ENCODE measurements at places on chromosomes 7 and 10.

DNA sequence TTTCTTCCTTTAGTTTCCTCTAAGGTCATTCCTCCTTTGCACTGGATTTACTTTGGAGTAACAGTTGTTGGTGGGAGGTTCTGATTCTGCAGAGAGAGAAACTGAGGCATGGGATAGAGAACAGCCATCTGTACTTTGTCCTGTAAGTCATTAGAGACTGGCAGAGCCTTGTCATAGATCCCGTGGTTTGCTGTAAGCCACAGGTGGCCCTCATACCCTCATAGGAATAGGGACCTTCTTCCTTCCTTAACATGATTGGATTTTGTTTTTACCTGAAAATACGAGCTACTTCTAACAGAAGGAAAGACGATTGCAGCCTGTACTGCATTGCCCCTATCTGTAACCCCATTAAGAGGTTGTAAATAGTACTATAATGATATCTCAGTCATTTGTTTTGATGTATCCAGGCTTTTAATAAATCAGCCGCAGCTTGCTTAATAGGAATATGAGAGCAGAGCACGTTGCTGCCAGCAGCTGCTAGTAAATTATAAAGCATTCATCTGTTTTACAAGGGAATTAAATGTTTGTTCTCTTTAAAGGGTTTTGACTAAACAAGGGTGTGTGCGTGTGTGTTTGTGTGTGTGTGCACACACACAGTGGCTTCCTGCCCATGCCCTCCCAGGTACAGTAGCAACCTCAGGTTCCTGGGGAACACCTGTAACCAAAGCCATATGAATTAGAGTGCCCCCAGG lies 249.8 kb downstream of the AUTS2 start:
- no peak for DNase-seq

GRCh38 chr10:35359056-35359455 lies 22.7 kb downstream of the CCNY start:
- no peak for DNase-seq

GRCh38 chr10:78063236-78063635 lies 29.6 kb downstream of the RPS24 start:
- DNase-seq, result no peak

DNA sequence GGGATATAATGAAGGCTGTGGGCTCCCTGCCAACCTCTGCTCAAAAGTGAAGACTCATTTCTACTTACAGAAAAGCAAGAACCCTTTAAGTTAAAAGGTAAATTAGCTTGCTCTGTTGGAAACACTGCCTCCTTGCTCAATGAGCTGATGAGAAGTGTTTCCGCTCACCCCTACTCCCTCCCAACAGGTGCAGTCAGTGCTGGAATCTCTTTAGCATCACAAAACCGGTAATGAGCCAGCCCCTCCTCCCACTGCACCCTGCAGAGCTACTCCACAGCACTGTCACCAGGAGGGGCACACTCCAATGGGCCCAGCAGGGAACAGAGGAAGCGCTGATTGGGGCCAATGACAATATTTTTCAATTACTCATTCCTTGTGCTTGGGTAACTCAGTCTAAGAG lies 262.5 kb downstream of the TCERG1L start:
- DNase-seq, result no peak

DNA sequence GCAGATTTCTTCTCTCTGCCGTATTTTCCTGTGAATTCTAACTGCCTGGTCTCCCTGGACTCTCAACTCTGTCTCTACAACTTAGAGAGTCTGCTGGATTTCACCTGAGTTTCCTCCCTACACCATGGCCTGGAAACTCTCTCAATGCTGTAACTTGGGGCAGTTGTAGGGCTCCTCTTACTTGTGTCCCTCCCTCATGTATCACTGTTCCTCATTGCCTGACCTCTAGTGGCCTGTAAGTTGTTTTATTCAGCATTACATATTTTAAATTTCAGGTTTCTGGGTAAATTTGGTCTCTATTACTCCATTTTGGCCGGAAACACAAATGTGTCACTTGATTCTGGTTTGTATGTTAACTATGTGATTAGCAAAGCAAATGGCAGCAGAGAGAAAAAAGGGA lies 70.9 kb downstream of the DYNC1I1 start:
- no peak for DNase-seq

DNA sequence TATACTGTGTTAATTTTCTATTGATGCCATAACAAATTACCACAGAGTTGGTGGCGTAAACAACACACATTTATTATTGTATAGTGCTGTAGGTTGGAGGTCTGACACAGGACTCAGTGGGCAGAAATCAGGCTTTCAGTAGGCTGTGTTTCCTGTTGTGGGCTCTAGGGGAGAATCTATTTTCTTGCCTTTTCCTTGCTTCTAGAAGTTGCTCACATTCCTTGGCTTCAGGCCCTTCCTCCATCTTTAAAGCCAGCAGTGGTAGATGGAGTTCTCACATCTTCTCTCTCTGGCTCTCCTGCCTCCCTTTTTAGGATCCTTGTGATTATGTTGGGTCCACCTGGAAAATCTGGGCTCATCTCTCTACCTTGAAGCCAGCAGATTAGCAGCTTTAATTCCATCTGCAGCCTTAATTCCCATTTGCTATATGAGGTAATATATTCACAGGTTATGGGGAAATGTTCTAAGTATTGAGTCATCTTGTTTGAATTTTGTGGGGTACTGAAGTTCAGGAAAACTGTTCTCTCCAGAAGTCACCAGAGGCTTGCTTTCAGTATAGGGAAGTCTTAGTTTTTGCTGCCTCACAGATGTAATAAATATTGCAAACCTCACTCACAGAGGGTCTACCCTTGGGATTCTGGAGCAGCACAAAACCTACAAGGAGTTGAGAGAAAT lies 38.9 kb downstream of the CCNY start:
- DNase-seq, result peak; percentile 14

DNA sequence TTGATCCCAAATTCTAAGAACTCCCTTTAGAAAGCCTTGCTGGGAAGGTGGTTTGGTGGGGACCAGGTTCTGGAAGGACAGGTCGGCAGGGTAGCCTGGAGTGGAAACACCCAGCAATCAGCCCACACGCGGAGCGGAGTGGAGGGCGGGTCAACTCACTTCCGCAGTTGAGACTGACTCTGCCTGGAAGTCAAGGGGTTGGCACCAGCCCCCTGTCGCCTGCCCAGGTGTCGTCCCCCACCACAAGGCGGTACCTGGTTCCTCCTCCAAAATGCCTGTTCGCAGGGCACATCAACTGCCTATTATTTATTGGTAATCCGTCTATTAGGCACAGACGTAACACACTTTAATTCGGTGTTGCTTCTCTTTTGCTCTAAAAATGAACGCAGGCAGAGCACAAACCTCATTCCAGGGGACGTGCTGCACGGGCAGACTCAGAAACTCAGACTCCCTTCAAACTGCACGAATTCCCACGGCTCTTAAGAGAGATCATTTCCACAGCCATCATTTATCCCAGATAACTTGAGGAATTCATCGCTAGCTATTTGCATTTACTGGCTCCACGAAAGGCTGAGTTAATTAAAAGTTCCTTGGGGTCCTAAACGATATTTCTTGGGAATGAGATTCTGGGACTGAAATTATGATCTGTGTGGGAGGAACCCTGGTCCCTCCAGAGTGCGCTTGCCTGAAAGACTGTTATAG lies 248.2 kb upstream of the PPP2R2D start:
- DNase-seq, result no peak

GRCh38 chr10:53003094-53003493 lies 230.5 kb upstream of the MBL2 start:
- DNase-seq, result peak; percentile 29

DNA sequence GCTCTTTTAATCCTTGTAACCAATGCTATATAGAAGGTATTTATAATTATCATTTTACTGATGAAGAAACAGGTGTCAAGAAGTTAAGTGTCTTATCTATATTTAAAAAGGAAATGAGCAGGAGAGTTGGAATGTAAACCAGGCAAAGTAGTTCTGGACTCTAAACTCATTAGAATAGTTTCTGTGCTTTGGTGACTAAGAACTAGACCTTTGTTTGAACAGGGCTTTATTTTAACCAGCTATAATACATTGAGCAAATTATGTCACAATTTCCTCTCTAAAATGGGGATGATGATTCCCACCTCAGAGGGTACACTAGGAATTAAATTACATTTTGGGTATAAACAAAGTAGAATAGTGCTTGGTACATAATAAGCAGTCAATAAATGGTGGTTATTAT lies 236.0 kb downstream of the MAGI2 start:
- peak; percentile 37 for DNase-seq

DNA sequence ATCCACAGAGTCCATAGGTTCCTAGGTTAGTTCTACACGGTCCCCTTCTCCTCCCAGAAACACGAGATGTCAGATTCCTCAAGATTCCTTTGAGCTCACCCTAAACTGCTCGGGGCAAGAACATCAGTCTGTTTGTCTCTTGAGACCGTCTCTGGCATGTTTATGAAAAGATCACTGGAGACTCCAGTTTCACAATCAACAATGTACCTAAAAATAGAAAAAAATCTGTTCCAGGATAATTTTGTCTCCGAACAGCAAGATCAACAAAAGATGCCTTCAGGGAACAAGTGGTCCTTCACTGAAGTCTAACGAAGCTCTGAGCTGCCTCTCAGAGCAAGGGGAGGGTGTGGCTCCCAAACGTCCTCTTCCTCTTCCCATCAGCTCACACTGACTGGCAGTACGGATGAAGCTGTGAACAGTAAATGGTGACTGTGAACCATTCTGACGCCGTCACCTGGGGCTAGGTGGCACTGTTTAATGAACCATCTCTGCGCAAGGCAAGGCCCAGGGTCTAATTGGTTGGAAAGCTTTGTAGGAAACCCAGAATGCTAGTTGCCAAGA lies 156.2 kb upstream of the LYZL1 start:
- DNase-seq, result no peak

DNA sequence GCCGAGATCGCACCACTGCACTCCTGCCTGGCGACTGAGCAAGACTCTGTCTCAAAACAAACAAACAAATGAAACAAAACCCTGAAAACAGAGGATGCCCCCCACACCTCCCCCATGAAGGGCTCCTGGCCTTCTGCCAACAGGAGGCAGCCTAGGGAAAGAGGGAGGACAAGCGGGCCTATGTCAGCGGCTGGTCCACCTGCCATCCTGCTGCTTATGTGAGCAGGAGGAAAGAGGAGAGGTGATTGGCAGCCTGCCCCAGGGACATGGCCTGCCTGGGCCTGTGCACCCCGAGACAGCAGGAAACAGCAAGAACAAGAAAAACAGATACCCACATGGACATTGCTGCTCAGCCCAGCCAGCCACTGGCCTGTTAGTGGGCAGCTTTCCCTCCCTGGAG lies 9.1 kb upstream of the ZNF316 start:
- peak; percentile 63 for DNase-seq

- DNase-seq, result peak; percentile 68
Measured at GRCh38 chr10:63083904-63084689, 49.0 kb upstream of the NRBF2 start.

- DNase-seq, result no peak
Measured at GRCh38 chr7:785416-785815, 46.9 kb upstream of the SUN1 start.

- no peak for DNase-seq
Measured at GRCh38 chr7:113784316-113784715, 134.5 kb downstream of the PPP1R3A start.

DNA sequence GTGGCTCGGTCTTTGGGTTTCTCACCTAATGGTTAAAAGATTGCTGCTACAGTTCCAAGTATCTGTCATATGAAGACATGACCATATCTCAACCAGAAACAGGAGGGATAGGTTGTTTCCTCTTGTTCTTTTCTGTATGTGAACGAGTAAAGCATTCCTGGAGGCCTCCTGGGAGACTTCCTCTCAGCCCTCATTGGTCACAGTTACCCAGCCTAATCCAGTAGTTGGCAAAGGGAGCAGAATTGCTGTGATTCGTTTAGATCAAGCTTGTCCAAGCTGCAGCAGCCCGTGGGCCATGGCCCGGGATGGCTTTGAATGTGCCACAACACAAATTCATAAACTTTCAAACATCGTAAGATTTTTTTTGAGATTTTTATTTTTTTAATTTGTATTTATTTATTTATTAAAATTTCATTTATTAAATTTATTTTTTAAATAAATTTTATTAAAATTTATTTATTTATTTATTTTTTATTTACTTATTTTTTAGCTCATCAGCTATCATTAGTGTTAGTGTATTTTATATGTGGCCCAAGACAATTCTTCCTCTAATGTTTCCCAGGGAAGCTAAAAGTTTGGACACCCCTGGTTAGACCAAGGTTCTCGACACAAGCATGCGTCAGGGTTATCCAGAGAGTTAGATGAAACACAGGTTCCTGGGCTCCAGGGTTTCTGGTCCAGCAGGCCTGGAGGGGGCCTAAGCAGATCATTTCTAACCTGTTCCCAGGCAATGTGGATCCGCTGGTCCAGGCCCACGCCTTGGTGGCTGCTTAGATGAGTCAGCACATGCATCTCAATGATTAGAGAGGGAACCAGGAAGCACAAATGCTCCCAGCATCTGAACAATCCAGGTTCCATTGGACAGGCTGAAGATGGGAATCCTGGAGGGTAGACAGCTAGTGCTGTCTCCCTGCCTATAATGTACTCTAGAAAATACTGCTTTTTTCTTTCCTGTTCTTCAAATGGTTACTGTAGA lies 25.6 kb downstream of the CDC123 start:
- DNase-seq, result peak; percentile 6
